ENCODE measurements at places on chromosomes 11 and 22.
A peak's percentile ranks its signal among the peaks of the same experiment; 100 is the strongest.

- no peak for DNase-seq
Observed at GRCh38 chr22:30251711-30252110, 5.2 kb upstream of the LIF start.

DNA sequence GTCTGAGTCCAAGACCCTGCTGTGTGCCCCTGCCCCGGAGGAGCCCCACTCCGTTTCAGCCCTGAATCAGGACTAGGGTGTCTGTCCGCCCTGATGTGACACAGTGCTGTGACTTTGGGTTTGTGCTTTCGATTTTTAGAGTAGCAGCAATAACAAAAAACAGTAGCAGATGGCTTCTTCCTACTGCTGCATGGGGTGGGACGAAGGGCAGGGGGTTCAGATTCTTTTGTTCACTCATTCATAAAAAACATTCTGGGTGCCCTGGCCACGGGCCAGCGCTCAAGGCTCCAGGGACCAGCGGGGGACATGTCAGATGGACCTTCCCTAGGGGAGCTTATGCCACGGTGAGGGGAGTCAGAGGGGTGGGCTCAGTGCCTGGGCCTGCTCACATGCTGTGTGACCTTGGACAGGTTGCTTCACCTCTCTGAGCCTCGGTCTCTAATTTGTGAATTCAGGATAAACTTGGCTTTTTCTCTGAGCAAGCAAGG, 24.6 kb upstream of the PRR5 start:
- no peak for DNase-seq

GRCh38 chr11:121723246-121723741, 270.5 kb upstream of the SORL1-AS1 start:
- no peak for DNase-seq

- DNase-seq = no peak
Observed at GRCh38 chr22:41863472-41863871, 30.6 kb downstream of the SREBF2 start.

DNA sequence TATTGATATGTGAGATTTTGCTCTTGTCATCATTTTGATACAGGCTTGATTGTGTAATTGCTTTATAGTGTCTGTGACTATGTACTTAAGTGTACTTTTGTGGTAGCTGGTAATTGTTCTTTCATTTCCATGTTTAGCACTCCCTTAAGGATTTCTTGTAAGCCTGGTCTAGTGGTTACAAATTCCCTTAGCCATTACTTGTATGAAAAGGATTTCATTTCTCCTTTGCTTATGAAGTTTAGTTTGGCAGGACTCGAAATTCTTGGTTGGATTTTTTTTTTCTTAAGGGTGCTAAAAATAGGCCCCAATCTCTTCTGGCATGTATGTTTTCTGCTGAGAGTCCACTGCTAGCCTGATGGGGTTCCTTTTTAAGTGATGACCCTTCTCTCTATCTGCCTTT, 346.8 kb downstream of the JRKL start:
- no peak for DNase-seq

- DNase-seq = no peak
Observed at GRCh38 chr22:43820651-43821305, 8.7 kb upstream of the EFCAB6 start.

GRCh38 chr11:64008914-64009633, 22.8 kb downstream of the OTUB1 start:
- DNase-seq = no peak

- DNase-seq = no peak
Observed at GRCh38 chr11:8252388-8252787, 11.3 kb downstream of the LMO1 start.

GRCh38 chr22:20092477-20092854, 12.4 kb downstream of the DGCR8 start:
- DNase-seq = no peak

- no peak for DNase-seq
Observed at GRCh38 chr11:79080551-79080950, 360.3 kb downstream of the TENM4 start.

- DNase-seq = peak; percentile 20
Observed at GRCh38 chr11:123166071-123166559, 28.9 kb downstream of the CLMP start.

GRCh38 chr11:48307760-48308386, 1.9 kb downstream of the OR4S1 start:
- DNase-seq = peak; percentile 75

- DNase-seq = no peak
Observed at GRCh38 chr11:44333271-44334218, 23.6 kb upstream of the ALX4 start.

DNA sequence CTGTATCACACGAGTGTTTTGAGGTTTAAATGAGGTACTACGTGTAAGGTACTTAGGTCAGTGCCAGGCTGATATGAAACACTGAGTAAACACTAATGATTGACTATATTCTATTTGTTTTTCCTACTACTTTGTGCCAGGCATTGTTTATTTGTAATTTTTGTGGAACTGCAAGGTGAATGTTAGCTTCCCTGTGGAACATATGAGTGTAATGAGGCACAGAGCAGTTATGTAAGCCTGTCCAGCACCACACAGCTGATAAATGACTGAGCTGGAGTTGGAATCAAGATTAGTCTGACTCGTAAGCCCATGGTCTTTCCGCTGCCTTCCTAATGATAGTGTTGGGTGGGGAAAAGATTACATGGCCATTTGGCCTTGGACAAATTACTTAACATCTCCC, 5.9 kb downstream of the SLC37A2 start:
- no peak for DNase-seq

DNA sequence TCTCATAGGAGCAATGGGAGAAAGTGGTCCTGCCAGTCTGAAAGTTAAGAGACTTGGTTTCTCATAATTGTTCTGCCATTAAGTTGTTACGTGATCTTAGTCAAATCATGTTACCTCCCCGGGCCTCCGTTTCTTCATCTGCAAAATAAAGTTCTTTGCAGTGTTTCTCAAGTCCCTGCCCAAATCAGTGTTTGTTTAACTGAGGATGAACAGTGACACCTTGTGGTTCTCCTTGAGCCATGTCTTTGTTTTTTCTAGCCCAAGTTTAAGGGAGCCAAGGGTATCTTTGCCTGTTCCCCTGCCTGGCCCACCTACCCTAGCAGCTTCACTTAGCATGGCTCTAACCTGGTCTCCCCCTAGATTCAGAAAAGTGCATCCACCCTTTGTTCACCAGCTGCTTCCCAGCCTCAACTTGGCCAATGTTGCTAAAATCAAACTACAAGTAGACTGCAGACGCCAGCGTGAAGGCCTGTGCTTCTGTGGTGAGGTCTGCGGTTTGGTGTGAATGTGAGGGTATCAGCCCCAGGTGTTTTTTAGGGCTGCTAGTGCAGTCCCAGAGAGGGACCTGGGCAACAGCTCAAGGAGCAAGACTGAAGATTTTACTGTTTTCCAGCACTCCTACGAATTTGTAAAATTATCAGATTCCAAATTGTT, 35.5 kb downstream of the FZD4 start:
- DNase-seq = peak; percentile 54

- no peak for DNase-seq
Observed at GRCh38 chr11:132704781-132705375, 827.4 kb downstream of the OPCML start.

DNA sequence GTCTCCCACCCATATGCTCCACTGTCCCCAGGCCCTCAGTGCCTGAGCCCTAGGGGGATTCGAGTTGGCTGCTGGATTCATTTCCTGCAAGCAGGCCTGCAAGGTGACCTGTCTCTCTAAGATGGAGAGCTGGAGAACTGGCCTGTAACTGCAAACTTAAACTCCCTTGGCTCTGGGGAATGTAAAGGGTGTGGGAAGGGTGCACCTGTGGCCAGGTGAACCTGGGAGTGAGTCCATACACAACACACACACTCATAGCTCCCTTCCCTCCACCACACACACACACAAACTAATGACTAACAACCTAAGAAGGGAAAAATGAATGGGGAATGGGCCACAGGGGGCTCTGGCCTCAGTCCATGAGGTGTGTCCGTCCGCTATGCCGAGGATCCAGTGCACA, 14.5 kb downstream of the SMTNL1 start:
- DNase-seq = no peak

GRCh38 chr22:22655452-22656290, 11.3 kb downstream of the GGTLC2 start:
- DNase-seq = no peak

GRCh38 chr11:34331329-34331728, 26.5 kb downstream of the ABTB2 start:
- DNase-seq = no peak

DNA sequence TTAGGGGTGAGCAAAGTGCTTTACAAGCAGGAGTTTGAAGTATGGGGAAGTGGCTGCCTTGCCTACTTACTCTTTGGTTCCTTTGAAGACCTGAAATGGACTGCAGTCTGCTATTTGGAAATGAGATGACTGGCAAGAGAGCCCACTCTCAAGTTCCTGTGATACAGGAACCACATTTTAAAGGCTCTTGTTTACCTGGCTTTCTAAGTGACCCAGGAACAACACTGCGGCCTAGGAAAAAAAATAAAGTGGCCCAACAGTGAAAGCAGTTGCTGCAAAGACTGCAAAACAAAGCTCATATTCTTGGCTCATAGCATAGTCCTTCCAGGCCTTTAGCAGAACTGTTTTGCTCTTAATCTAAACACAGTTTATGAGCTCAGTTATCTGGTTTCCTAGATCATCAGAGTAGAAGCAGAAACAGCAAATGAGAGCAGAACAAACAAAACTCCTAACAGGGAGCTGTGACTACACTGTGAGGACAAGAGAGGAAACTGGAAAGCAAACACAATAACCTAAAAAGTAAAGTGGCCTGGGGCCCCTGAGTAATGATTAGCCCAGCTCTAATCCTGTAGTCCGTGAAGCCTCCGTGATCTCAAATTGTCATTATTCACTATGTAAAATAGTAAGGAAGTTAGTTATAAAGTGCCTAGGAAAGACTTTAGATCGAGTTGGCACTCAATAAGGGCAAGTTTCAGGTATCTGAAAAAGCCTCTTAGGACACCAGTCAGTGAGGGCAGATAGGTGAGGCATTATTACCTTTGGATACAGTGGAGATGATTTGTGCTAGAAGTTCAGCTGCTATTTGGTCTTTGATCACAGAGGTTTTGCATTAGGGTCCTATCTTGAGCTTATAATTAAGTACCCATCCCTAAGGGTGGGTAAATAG, 11.5 kb downstream of the CCDC117 start:
- DNase-seq = no peak

DNA sequence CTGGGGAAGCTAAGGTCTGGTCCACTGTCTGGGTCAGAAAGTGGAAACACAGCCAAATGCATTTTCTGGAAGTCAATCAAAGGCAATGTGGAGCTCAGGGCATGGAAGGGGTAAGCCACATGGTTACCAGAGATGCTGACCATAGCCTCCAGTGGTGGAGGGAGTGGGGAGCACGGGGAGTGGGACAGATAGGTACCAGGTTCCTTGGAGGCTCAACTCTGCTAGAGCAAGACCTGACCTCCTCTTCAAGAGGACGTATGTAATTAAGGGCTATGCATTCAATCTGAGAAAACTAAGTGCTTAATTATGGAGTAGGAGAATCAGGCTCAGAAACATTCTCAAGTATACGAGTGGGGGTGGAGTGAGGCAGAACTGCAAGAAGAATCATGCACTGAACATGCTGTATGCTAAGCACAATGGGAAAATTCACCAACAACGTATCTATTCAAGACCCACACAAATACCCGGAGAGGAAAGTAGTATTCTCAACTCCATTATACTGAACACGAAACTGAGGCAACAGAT, 65.2 kb upstream of the PHOX2A start:
- no peak for DNase-seq

DNA sequence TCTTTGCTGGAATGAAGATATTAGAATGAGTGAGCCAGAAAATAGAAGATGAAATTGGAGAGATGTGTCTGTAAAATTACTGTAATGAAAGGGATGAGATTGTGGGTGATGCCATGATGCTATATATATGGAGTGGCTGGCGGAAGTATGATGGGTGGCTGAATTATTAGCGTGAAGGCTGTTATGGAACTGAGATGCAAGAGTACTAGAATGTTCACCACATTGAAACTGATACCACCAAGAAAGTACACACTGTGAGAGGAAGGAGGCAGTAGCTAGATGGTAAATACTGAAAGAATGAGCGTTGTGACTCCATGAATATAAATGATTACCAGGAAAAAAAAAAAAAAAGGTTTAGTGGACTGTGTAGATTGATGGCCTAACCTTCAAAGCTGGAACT, 411.9 kb downstream of the CNTN5 start:
- no peak for DNase-seq

GRCh38 chr22:45887202-45888131, 89.5 kb downstream of the WNT7B start:
- no peak for DNase-seq

- no peak for DNase-seq
Observed at GRCh38 chr11:1896923-1897322, 5.2 kb upstream of the PRR33 start.

DNA sequence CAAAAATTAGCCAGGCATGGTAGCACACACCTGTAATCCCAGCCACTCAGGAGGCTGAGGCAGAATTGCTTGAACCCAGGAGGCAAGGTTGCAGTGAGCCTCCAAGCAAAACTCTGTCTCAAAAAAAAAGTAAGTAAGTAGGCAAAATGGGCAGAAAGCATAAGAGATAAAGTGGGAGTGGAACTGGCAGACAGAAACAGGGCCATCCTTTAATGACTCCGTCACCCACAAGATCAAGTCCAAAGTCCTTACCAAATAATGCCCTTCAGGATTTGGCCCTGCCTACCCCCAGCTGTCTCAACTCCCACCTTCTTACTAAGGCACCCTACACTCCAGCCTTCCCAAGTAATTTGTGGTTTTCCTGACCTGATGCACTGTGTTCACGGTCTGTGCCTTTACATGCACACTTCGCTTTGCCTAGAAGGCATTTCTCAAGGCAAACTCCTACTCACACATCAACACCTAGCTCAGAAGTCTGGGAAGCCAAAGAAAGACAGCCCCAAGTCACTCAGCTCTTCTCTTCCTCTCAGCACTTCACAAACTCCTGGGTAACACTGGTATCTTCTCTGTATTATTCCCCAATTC, 6.1 kb downstream of the MAPK1 start:
- no peak for DNase-seq

GRCh38 chr11:36141196-36141953, 147.8 kb downstream of the COMMD9 start:
- DNase-seq = no peak

DNA sequence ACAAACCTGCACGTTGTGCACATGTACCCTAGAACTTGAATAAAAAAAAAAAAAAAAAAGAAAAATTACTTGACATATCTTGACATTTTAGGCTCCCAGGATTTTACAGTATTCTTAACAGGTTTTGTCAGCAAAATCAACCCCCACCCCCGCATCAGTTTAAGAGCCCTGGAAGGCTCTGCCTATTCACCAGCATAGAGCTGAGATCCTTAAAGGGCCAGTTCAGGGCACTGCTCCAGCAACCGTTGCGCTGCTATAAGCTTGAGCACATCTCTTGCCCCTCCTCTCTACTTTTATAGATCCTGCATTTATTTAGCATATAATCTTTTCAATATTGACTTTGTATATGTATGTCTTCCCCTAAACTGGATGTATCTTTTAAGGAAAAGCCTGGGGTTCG, 697 bp upstream of the PAFAH1B2 start:
- peak; percentile 34 for DNase-seq

- no peak for DNase-seq
Observed at GRCh38 chr11:19419021-19419750, 178.4 kb upstream of the E2F8 start.

DNA sequence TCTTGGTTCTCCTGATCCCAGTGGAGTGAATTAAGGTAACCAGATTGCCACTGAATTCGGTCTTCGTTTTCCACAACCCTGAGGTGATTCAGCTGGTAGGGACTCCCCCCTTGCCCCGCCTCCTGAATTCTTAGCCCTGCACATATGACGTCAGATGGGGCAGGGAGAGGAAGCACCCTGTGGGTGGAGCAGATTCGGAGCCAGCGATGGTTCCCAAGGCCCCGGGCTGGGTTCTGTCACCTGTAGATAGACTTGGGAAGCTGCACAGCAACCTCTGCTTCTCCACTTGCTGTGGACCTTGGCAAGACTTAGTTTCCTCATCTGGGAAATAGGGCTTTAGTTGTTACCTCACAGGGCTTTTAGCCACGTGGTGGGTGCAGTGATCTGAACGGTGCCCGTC, 67.8 kb downstream of the CTTN start:
- DNase-seq = no peak

Measured in activated CD4-positive, alpha-beta T cell treated with anti-CD3 and anti-CD28 coated beads, Interleukin-10, Interleukin-2, amounts not matched to agents 100 ng/mL and 50 ng/mL, durations not matched to agents 16 hours and 8 hours (primary cell).